ENCODE measurements at places on chromosomes 4 and X.
A peak's percentile ranks its signal among the peaks of the same experiment; 100 is the strongest.

GRCh38 chr4:184255871-184256642 is 38.4 kb upstream of the ENPP6 start:
- no peak for DNase-seq

- no peak for DNase-seq
Observed at GRCh38 chr4:145545538-145546174, 64.0 kb downstream of the SMAD1 start.

- no peak for DNase-seq
Observed at GRCh38 chrX:44913656-44914531, 40.9 kb downstream of the KDM6A start.

GRCh38 chrX:151875270-151876026 is 37.2 kb upstream of the MAGEA4 start:
- DNase-seq = no peak

- DNase-seq = no peak
Observed at GRCh38 chr4:45183905-45184304, 457.5 kb upstream of the GNPDA2 start.

DNA sequence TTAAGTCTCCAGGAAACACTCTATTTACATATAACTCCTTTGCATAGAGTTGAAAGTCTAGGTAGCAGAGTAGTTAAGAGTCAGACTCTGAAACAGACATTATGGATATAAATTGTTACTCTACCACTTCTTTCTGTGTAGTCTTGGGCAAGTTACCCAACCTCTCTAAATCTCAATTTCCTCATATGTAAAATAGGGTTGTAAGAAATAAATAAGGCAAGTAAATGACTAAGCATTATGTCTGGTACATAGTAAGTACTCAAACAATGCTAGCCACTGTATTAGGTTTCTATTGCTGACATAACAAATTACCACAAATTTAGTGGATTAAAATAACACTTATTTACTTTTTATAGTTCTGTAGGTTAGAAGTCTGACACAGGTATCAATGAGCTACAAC is 394.1 kb downstream of the PRDM5 start:
- DNase-seq = no peak

DNA sequence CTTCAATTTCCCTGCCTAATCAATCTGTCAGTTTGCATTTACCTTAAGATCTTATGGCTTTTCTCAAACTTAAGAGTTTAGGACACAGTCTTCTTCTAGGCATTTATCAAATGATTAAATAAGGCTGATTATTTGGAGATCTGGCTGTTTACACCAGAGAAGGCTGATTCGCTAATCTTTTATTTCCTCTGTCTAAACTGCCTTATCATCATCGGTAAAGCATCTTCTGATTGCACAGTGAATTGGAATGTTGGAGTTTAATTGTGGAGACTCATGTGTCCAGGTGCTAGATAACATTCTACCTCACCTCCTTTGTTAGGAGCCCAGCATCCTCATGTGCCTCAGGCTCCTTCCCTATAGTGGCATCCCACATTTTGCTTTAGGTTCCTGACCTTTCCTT is 100.3 kb upstream of the DDIT4L start:
- DNase-seq = no peak

DNA sequence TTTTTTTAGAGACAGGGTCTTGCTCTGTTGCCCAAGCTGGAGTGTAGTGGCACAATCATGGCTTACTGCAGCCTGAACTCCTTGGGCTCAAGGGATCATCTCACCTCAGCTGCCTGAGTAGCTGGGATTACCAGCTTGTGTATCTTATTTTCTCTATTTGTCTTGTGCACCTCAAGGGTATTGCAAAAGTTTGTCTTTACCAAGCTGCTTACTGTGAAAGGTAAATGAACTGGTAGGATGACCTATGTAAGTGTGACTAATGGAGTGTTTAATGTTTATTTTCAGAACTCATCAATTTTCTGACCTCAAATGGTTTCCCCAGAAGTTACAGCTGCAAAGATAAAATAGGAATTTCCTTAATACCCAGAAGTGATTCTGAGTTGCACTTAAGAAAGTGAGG is 5.3 kb upstream of the FGA start:
- DNase-seq = no peak

- DNase-seq = no peak
Observed at GRCh38 chr4:150939530-150939929, 75.6 kb downstream of the LRBA start.

- no peak for DNase-seq
Observed at GRCh38 chr4:1220566-1220965, 28.4 kb downstream of the CTBP1 start.

DNA sequence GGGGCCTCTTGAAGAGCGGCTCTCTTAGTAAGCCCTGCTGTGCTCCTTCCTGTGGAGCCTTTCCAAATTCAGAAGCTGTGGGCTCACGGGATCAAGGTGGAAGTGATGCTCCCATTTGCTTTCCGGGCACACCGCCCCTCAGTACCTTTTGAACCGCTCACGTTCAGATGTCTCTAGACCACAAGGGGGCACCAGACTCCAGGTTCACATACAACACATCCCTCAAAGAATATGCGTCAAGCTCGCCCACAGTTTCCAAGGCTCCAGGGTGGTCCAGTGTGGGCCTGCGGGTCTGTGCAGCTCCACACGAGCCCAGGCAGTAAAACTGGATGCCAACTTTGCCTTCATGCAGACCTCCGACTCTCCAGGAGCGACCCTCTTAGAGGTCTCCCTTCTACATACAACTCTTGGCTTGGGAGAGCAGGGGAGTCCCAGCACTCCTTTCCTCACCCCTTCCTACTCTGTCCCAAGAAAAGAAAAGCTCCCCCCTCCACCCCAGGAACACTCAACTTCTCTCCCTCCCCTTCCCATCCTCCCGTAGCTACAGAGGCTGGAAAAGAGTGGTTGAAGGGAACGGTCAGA is 11.0 kb downstream of the SUPT20HL1 start:
- DNase-seq = peak; percentile 46

DNA sequence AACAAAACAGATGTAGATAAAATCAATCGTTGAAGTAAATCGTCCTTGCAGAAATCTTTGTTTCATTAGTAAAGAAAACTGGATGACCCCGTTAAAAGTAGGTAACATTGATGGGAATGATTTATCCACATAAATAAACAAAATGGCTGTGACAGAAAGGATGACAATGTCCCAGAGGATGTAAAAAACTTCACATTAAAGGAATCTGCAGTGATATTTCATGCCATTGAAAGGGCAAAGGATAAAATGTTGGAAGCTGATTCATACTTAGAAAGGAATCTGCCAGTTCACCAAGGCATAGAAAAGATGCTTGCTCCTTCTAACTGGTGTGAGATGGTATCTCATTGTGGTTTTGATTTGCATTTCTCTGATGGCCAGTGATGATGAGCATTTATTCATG is 24.2 kb upstream of the EPGN start:
- DNase-seq = no peak

DNA sequence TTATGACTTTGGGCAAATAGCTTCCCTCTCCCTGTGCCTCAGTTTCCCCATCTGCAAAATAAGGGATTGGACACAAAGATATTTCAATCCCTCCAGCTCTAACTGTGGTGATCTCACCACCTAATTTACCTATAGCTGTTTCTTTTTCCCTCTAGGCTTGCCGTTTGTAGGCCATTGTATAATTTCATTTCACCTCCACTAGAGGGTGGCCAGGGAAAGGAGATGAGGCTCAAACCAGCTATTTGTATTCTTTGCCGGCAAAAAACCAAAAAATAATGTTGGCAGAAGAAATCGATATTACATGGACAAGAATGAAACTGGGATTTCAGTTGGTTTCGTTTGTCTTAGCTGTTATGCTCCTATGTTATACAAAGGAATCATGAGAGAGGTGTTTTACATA is 36.1 kb upstream of the DOCK11 start:
- peak; percentile 10 for DNase-seq

- no peak for DNase-seq
Observed at GRCh38 chr4:47816748-47817147, 21.1 kb downstream of the CORIN start.

- DNase-seq = no peak
Observed at GRCh38 chrX:137549851-137550664, 15.9 kb upstream of the ZIC3 start.

- no peak for DNase-seq
Observed at GRCh38 chrX:42954880-42955279, 176.9 kb upstream of the PPP1R2C start.

DNA sequence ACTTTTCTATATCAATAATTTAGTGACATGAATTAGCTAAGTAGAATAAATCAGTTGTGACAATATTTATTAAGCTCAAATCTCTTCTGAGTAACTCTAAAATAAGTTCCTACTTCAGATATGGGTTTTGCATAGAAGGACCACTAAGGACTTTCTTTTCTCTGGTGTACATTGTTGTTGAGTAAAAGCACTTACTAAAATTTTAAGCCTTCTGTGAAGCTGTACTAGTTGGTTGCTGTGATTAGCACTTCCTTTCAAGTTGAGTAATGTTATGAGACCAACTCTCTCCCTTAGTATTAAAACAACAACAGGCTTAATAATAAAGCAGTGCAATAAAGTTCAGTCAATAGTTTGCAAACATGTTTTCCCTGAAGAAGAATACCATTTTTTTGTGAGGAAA is 667.4 kb upstream of the NDST4 start:
- no peak for DNase-seq

DNA sequence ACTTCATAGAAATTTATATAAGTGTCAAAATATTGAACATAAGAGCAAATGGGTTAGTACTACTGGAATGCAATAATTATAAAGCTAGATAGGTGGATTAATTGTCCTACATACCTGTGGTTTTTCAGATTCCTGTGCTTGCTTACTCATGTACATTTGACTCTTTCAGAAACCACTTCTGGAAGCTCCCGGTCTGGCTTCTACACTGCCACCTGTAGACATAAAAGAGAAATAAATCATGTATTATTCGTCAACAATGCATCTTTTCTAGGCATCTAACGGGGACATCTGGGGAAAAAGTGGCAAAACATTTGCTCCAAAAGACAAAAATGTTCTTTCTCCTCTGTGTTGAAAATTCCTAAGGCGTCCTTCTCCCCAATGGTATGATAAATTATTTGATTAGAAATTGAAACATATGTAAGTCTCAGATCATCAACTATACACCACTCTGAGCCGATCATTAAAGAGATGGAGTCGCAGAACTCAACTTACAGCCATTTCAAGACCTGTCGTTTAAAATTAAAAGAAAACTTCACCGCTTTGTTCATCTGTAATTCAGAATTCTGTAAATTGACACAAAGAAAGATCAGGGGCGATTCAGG is 648.7 kb upstream of the DIPK2B start:
- DNase-seq = no peak

GRCh38 chr4:127509155-127509554 is 123.6 kb upstream of the INTU start:
- no peak for DNase-seq

- peak; percentile 76 for DNase-seq
Observed at GRCh38 chrX:71128915-71129765, 10.7 kb downstream of the MED12 start.

- no peak for DNase-seq
Observed at GRCh38 chr4:112422644-112423043, 93.3 kb downstream of the NEUROG2 start.

DNA sequence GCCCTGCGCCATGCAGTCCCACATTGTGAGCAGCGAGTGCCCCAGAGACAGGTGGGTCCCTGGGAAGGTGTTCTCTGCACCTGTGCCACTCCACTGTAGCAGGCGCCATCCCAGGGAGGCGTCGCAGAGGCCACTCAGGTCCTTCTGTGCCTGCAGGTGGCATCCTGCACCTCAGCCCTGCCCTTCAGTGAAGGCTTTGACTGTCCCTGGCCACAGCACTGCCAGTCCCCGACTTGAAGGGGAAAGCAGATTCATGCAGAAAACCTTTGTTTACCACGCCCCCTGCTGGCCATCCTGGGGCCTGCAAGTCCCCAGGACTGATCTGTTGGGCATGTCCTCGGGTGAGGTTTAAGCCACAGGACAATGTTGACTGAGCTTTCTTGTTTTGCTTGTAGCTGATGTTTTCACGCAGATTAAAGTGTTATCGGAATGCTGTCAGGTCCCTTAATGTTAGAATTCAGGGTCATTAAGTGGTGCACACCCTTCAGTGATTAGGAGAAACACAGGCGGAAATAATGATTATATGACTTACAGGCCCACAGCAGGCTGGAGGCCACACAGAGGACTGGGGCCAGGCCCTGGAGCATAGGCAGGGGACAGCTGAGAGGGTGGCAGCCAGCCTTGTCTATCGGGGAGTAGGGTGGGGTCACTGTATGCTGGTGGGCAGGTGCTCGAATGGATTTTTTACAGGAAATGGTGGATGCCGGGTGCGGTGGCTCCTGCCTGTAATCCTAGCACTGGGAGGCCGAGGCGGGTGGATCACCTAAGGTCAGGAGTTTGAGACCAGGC is 5.0 kb downstream of the TACC3 start:
- peak; percentile 89 for DNase-seq

GRCh38 chr4:83828601-83829000 is 292.7 kb downstream of the GPAT3 start:
- DNase-seq = no peak

- DNase-seq = no peak
Observed at GRCh38 chrX:13304052-13304451, 15.8 kb downstream of the ATXN3L start.

DNA sequence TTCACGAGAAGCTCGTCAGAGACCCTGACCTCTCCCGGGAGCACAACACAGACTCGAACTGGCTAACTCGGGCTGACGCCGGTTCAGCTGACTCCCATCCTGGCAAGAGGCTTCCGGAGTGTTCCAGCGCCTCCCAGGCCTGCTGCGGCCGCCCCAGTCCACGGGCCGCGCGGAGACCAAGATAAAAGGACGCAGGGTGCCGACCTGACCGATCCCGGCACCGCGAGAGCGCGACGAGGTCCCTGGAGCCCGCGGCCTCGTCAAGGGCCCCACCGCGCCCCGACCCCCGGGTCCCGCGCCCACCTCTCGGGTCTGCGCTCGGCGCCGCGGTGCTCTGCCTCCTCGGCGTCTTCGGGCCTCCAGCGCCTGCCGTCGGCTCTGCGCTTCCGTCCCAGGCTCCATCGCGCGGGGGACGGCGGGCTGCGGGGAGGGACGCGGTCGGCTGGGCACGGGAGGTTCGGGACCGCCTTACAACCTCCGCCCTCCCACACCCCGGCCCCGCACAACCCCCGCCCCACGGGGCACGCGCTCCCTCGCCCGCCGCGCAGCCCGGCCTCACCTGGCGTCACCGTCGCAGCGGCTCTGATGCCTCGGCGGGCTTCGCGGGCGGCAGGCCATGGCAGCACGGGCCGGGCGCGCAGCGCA is 426 bp downstream of the SLBP start:
- DNase-seq = no peak

DNA sequence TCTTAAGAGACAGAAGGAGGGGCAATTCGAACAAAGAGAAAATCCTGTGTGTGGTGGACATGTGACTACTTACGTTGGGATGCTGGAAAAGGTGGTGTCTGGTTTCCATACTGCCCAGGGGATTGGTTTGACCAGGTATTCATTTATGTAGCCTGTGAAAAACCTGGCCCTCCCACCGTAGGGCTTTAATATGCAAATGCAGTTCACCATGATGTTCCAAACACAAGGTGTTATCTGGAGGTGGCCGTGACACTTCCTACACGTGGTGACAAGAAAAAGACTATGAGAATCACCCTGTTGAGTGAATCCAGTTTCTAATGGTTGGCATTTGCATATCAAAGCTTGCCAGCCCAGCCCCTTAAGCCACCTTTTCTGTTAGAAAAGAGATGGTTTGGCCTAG is 27.9 kb downstream of the UGT2B4 start:
- DNase-seq = no peak

GRCh38 chrX:121254336-121254735 is 206.9 kb downstream of the GLUD2 start:
- DNase-seq = no peak
